ENCODE measurements at places on chromosomes 3 and 15. TPM values are rescaled to one million over a fixed set of nuclear protein-coding genes. Genes with fewer than 3 reads are reported as not detected.

GRCh38 chr3:68070186-68070585 is 415.8 kb upstream of the SUCLG2 start:
- no peak for DNase-seq

DNA sequence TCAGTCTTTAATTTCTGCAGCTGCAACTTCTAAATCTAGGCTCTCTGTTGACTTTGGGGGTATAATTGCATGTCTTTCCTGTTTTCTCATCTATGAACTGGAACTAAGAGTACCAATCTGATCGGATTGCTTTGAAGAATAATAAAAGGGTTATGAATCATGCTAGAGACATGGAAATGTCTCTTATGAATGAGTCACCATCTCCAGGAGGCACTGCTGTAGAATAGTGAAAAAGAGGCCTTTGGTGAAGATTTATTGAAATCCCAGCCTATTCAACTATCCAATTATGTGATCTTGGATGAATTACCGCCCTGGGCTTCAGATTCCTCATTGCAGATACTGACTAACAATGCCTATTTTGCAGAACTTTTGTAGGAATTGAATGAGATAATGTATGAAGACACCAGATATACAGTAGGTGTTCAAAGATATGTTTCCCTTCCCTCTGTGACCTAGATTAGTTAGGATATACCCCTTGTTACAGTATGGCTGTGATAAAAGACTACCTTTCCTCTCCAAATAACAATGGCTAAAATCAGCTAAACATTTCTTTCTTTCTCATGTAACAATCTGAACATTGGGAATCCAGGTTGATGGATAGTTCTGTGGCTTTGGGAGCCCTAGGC is 11.5 kb upstream of the CMTM8 start:
- DNase-seq = no peak

DNASE1L3 gene
- total RNA-seq = 1.00 TPM

MASP1 gene
- 2.3 TPM for total RNA-seq

GRCh38 chr15:26260517-26261133 is 397.5 kb upstream of the ATP10A start:
- no peak for DNase-seq

- DNase-seq = no peak
These were observed 84.9 kb downstream of the EPHB1 start for GRCh38 chr3:134879990-134880389.

MYRIP gene
- 0.55 TPM for total RNA-seq

- DNase-seq = no peak
These were observed 280.8 kb upstream of the UBE2E2 start for GRCh38 chr3:22922317-22922716.

DNA sequence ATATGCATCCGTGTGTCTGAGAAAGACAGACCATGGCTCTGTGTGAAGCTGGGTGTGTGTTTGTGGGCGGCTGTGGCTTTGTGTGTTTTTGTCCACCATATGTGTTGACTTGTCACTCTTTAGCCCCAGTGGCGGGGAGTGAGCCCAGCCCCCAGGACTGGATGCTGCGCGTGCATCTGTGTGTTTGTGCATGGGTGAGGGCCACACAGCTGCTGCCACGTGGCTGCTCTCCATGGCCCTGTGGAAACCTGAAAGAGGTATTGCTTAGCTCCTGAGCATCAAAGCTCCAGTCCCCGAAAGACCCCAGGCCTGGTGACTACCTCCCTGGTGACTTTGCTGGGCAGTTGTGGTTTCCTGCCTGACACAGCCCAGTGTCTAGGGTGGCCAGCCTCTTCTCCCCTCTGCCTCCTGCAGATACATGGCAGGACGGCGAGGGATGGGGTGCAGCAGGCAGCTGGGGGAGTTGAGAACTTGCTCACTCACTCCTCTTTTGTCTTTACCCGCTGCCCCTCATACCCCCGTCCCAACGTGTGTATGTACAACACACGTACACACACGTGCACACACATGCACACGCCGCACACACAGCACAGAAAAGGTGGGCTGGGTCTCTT is 6.5 kb downstream of the EPHB3 start:
- no peak for DNase-seq

GRCh38 chr3:23130406-23130805 is 72.7 kb upstream of the UBE2E2 start:
- no peak for DNase-seq

DNA sequence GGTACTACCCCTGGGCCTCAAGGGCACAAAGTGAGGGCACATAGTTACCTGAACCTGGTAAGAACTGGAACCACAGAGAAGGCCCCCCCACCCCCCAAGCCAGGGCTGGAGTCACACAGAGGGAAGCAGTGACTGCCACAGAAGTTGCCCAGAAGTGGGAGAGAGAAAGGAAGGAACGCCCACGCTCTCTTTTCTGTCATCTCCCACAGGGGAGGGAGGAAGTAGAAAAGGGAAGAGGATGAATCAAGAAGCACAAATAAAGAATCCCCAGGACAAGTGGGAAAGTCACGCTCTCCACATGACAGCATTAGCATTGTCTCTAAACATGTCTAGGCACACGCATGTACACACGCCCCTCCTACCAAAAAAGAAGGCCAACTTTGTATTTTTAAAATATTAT is 114.7 kb upstream of the FRMD4B start:
- DNase-seq = peak; percentile 52

GPR27 gene
- total RNA-seq = 0.39 TPM

MEGF11 gene
- 3.5 TPM for total RNA-seq

ADAMTS7 gene
- 1.8 TPM for total RNA-seq

DNA sequence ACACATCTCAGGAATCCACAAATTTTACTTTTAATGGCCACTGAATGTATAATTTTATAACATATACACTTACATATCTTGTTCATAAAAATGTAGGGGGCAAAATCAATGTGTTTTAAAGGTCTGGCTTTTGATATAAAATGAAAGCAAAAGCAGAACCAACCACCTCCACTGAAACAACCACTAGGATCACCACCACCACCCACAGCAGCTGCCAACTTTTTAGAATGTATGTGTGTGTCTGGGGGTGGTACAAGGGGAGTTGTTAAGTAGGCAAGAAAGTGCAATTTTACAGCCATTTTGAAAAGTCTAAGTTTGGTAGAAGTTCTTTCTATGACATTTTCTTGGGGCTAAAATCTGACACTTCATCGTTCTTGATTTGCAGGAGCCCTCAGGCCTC is 44.0 kb downstream of the OTOL1 start:
- DNase-seq = no peak

- DNase-seq = no peak
These were observed 14.4 kb downstream of the THSD4 start for GRCh38 chr15:71129669-71130068.

DNA sequence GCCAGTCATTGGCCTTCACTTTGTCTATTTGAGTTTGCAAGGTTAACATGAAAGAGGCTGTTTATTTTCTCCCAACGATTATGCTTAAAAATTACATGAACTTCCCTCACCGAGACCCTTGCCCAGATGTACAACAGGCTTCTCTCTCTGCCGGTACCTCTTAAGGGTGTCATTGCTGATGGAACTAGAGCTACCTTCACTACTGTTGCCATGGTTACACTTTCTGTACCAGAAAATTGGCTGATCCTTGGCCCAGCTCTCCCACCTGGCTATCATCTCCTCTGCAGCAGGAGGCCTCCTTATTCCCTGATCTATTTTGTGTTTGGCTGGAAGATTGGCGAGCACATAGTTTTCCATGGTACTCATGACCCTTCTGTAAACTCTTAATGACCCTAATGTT is 24.0 kb upstream of the LIPC start:
- DNase-seq = no peak

DNA sequence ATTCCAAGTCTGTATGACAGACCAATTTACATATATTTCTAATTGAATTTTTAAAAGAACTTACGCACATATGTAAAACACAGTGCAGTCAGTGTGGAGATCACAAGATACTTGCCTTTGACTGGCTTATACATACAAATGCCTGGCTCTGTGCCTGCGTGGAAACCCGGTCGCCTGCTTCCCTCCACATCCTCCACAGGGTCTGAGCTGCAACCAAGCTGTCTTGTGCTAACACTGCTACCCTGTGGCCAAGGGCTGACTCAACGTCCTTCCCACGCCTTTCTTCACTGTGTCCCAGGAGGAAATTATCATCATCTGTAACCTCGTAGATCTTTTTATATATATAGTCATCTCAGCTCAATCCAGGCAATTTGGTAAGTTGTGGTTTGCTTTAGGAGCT is 117.0 kb downstream of the WNT7A start:
- no peak for DNase-seq

GRCh38 chr15:34583399-34584329 is at the start of gene GOLGA8B:
GOLGA8B (minus strand) TSS chr15:34583651; CDS start chr15:34535912, 47,739 bp downstream.
- peak; percentile 81 for DNase-seq

DNA sequence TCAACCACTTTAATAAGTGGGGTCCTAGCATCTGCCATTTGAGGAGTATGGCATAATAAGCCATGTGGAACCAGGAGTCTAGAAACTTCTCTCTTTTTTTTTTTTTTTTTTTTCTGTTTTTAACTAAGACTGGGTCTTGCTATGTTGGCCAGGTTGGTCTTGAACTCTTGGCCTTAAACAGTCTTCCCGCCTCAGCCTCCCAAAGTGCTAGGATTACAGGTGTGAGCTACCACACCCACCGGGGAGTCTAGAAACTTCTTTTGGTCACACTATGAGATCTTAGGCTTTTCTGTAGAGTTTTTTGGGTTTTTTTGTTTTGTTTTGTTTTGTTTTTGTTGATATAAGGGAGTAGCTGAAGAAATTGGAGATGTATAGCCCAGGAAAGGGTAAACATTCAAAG is 52.9 kb downstream of the ZBTB38 start:
- no peak for DNase-seq

- DNase-seq = no peak
These were observed 40.4 kb downstream of the IQCB1 start for GRCh38 chr3:121794264-121794983.

BFSP2 gene
- total RNA-seq = not detected

GRCh38 chr3:122148941-122149627 is 34.4 kb upstream of the CASR start:
- DNase-seq = no peak

- DNase-seq = no peak
These were observed 79.5 kb upstream of the BLM start for GRCh38 chr15:90637693-90638092.

DNA sequence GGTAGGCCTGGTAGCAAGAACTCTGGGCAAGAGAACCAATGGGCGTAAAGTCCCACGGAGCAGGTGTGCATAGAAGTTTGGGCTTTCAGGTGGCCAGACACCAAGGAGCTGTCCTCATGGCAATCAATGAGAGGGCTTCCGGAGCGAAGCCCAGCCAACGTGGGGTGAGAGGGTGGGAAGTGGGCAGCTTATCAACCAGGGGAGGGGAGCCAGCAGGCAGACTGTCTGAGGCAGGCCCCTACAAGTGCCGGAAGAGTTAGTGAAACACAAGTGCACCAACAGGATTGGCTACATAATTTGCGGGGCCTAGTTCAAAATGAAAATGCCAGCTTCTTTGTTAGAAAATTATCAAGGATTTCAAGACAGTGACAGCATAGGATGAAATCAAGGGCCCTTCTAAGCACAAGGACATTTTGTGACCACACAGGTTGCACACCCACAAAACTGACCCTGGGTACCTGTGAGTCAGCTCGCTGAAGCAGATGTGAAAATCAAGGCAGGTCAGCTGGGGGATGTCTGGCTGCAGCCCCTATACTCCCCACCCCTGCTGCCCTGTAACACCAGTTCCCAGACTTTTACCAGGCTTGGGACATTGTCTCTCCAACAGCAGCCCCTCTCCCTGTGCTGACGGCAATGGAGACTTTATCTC is 102.1 kb upstream of the ETV5 start:
- no peak for DNase-seq

DNA sequence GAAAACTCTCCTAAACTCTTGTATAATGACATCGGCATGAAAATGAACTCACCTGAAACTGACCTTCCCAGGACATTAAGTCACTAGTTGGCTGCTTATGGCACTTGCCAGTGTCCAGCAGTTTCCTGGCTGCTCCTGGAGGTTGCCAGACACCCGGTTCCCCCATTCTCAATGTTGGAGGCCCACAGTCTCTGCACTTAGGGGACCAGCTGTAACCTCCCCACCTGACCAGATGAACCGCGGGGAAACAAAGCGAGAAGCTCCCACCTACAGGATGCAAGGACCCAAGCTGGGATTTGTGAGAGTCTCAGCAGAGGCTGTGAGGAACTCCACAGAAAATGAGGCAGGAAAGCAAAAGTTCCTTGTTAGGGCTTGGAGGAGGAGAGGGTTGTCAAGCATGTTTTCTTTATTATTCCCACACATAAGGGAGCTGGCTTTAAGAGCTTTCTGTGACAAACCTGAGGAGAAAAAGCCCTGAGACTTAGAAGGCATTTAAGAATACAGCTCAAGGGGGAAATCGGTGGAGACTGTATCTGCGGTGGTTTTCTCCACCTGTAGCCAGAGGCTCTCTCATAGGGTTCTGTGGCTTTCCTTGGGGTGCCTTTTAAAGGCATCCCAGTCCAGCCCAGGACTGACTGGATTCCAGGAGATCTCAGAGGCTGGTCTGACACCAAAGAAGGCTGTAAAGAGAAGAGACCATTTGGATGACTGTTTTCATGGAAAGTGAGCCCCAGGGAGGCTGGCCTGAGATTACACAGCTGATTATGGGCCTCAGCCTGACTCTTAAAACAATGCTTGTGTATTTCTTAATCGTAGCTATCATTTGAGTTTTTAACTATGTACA is 4.6 kb downstream of the TPM1 start:
- no peak for DNase-seq

- DNase-seq = no peak
These were observed 39.2 kb downstream of the MBNL1 start for GRCh38 chr3:152307829-152308474.

- no peak for DNase-seq
These were observed 162.4 kb downstream of the GHSR start for GRCh38 chr3:172285844-172286243.

DNA sequence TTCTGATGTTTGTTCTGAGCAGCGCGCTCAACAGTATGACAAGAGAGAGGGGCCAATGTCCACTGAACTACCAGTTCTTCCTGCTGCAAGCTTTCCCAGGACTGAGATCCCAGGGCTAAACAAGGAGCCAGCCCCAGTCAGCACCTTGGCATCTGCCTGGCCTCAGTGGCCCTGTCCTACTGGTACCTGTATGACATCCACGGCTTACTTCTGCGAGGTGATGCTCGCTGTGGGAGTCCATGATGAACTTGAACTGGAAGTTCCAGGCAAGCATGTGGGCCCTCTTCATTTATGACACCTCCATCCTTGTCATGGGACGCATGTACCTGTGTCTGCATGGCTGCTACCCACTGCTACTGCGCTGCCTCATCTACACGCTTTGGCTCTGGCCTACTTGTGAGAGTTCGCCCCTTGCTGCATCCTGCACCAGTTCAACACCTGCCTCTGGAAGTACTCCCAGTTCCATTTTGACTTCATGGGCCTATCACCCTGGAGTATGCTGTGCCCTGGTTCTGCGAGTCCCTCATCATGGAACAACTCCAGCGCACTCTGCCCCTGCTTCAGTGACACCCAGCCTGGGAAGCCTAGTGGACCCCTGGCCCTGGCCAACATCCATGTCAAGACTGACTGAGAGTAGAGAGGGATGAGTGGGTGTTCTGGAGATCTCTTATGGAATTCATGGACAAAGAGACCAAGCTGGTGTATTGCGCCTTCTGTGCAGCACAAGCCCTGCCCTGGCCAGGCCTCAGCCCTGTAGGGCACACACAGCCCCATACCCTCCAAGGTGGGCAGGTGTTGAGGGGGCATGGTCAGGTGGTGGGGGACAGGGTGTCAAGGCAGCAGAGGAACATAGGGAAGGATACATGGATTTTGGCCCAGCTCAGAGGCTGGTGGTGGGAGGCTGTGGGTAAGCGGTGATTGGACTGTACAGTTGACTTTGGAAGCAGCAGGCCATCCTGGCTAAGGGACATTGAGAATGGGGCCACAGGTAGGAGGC is 246.8 kb downstream of the NLGN1 start:
- DNase-seq = no peak

Data from upper lobe of left lung (tissue), 6 donors.